D721Med (cell line): ENCODE measurements at places on chromosomes 7 and 10.

DNA sequence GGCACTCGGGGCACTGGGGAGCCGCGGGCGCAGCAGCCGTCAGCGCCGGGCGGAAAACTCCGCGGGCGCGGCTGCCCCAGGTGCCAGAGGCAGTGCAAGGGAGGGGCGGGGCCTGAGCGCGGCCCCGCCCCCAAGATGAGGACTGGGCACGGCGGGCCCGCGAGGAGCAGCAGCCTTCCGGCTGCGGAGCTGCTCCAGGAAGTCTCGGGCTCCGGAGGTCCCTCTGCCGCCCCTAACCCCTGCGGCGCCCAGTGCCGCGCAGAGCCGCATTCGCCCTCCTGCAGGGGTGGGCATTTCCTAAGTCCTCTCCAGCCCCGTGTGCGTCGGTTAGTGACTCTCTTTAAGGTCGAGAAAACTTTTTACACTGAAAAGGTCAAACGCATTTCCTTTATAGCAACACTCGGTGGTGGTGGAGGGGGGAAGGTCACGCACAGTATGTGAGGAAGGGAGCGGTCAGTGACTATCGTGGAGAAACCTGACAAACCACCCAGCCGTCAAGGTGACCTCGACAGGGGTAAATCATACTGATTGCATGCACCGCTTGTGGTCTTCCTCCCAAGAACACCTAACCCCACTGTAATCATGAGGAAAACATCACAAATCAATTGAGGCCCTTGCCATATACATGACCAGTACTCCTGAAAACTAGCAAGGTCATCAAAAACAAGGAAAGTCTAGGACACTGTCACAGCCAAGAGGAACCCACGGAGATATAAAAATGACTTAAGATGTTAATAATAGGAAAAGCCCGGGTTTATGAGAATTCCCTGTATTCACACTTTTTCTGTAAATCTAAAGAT, at the start of gene ANXA11:
TSS of gene ANXA11 (minus strand) at position 61 of the 800 bp plus-strand sequence. CDS start 32,676 bp downstream, outside the sequence.
- DNase-seq = peak; percentile 67

- no peak for DNase-seq
Measured at GRCh38 chr10:102492983-102493382, 9.5 kb downstream of the ACTR1A start.

DNA sequence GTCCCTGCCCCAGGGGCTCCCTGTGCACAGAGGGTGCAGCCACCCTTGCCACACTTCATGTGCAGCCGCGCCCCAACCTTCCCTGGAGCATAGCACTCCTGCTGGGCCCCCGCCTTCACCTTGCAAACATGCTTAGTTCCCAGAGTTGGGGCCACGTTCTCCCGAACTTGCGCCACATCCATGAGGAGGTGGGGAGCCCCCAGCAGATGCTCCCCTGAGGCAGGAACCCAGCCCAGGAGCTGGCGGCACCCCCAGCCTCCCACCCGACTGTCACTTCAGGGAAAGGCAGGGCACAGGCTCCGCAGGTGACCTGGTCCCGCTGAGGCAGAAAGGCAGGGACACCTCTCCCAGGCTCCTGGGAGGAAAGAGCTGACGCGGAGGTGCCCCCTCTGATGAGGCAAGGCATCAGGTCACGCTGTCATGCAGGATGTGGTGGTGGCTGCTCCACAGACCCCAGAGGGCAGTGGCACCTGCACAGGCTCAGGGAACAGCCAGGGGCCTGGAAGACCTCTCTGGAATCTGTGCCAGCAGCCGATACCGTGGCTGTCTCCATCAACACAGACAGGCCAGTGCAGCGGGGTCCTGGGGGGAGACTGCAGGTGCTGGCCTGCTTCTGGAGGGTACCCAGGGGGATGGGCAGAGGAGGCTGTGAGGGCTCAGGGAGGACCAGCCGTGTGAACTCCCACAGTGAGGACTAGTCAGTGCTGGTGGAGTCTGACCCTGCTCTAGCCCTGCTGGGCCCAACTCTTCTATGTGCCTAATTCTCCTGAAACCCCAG, 221.3 kb downstream of the MAD1L1 start:
- peak; percentile 5 for DNase-seq

GRCh38 chr10:62738916-62739315, 65.6 kb upstream of the ADO start:
- no peak for DNase-seq

- no peak for DNase-seq
Measured at GRCh38 chr7:120307991-120308545, 35.1 kb downstream of the KCND2 start.

DNA sequence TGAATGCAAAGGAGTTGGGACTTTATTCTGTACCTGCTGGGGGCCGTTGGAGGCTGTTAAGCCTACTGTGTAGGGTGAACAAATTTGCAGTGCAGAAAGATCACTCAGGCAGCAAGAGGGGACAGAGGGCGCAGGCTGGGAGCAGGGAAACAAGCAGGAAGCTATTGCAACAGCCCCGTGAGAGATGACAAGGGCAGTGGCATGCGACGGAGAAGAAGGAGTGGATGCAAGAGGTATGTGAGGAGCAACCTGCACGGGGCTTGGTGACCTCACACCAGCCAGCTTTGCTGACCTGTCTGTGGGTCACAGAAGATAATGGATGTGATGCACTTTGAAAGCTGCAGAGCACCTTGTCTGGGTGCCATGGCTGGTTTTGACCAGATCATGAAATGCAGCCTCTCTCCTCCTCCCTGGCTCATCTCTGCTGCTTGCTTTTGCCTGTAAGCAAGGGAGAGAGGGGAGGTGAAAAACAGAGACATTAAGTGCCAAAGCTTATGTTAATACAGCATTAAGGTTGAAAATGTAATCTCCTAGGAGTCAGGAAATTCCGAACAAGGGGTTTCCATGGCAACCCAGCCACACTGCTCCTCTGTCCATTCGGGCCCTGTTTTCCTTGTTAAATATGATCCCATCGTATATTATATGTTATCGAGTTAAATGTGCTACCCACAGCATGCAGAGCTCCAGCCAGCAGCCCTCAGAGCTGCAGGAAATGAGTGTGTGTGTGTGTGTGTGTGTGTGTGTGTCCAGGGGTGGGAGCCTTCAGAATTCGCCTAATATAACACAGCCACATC, 314.3 kb upstream of the ZMIZ1 start:
- DNase-seq = no peak

DNA sequence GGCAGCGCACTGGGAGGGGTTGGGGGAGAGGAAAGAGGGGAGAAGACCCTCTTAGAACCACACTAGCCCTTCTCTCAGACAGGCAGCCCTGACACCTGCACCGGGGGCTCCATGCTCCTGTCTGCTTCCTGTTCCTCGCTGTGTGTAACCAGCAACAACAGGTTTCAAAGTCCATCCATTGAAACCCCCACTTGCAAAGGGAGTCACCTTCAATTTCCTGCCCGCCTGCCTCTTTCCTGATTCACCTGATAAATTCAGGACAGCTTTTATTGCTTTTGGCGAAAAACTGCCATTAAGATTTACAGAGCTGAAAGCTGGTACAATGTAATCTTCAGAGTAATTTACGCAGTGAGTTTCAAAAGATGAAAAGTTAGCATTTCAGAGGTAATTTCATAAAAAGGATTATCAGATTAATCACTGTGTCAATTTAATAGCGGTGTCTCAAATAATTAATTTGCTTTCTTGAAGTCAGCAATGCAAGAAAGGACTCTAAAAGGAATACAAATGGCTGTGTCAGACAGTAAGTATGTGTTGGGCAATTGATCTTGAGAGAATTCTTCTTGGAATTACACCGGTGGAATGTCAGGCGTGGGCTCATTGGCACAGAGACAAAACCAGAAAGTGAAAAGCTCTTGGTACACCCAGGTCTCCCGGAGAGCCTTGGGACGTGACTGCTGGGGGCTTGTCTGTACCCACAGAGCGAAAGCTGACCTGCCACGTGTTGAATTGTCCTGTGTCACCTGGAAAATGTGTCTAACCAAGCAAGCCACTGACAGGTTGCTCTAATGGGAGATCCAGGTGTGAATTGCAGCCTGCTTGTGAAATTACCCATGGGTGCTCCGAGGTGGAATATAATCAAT, 60.7 kb downstream of the TMEM209 start:
- DNase-seq = no peak

- DNase-seq = no peak
Measured at GRCh38 chr10:131437556-131438475, 126.3 kb upstream of the TCERG1L start.

- DNase-seq = no peak
Measured at GRCh38 chr7:148515728-148516695, 74.6 kb upstream of the C7orf33 start.

GRCh38 chr7:135200821-135201331, 10.4 kb downstream of the WDR91 start:
- no peak for DNase-seq

DNA sequence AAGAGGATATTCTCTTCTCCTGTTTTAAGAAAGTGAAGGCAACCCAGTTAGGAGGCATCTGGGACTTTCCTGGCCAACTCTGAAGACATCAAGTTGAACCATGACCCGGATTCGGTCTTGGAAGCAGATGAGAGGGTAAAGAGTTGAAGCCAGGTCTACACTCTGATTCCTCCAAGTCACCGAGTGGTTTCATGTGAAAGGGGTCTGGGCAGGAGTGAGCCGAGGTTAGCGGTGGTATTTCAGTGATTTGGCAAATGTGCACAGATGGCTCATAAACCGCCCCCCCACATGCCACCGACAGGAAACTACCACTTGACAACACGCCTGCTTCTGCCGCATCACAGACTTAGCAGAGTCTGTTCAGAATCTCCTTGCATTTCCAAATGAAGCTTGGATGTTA, 11.4 kb upstream of the REPIN1 start:
- no peak for DNase-seq

GRCh38 chr7:123871998-123872867, 27.3 kb downstream of the HYAL4 start:
- DNase-seq = no peak

GRCh38 chr7:79741684-79742083, 288.2 kb upstream of the MAGI2 start:
- no peak for DNase-seq

DNA sequence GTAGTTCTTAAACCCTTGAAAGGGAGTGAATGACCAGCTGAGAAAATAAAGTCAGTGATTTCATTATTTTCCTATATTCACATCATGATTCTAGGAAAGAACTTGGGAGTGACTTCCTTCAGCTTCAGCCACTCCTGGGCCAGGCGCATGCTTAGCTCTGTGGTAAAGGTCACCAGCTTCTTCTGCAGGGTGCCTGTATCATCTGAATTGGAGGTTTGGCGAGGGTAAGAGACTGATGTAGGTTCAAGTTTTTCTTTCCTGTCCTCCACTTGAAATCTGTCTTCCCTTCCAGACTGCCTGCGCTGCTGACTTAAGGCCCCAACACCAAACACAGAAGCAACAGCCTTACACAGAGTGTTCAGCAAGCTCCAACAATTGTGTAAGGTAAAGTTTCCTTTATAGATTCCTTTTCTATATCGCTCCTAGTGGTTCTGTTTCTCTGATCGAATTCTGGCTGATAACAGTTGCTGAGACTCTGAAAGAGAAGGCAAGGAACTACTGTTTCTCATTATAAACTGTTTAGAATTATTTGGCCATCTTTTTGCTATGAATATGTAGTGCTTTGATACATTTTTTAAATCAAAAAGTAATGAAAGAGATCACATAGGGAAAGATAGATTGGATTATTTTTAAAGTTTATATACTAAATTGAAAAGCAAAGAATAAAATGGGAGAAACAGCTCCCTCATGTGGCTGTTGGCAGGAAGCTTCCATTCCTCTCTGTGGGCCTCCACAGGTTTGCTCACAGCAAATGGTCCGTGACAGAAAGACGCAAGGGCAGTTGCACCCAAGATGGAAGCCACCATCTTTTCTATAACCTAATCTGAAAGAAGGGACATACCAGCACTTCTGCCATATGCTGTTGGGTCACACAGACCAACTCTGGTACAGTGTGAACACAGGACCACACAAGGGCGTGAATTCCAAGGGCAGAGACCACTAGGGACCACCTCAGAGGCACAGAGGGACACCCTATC, 14.0 kb downstream of the GATAD1 start:
- DNase-seq = peak; percentile 45

GRCh38 chr10:60310740-60311139, 78.9 kb downstream of the ANK3 start:
- no peak for DNase-seq

GRCh38 chr7:4734587-4735345, 40.7 kb upstream of the AP5Z1 start:
- DNase-seq = no peak

GRCh38 chr10:8990280-8990987, 935.9 kb downstream of the GATA3 start:
- DNase-seq = no peak

DNA sequence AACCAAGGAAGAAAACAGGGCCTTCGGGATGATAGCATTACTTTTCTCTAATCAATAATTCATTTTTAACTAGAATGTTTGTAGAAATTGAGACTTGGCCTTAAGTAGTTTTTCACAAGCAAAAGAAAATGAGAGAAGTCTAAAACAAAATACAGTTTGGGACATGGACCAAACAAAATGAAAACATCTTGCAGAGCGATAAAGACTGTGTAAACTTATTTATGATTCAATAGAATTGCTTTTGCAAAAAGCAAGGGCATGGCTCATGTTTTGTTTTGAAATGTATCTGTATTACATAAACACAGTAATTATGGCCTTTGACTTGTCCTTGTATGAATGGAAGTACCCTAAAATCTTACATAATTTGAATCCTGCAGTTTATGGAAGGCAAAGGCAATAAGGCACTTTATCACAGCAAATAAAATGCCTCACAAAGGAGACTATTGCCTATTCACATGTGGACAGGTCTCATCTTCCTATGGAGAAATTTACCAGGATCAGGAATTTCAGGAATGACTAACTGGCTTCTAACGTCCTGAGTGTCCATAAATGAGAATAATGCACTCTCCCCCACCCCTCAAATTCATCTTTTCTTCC, 295.2 kb downstream of the PTEN start:
- DNase-seq = no peak

- no peak for DNase-seq
Measured at GRCh38 chr7:44122529-44122928, 819 bp downstream of the POLD2 start.

- no peak for DNase-seq
Measured at GRCh38 chr10:79246209-79246581, 101.1 kb upstream of the PPIF start.

DNA sequence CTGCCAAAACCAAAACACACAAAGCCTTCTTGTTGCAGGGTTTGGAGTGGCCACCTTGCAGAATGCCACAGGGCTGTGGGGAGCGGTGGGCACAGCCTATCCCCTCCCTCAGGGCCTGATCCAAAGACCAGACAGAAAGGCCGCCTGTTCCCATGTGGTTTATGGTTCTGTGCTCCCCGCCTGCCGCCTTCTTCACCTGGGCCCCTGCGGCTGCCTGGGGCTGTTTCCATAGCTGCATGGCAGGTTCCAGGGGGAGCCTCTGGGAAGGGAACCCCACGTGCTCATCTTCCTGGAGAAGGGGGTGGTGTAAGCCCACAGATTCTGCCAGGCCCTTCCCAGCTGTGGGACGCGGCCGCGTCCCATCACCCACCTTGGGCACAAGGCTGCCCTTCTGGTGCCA, 70.7 kb upstream of the EZH2 start:
- no peak for DNase-seq

GRCh38 chr7:50684713-50685075, 98.0 kb downstream of the GRB10 start:
- no peak for DNase-seq

DNA sequence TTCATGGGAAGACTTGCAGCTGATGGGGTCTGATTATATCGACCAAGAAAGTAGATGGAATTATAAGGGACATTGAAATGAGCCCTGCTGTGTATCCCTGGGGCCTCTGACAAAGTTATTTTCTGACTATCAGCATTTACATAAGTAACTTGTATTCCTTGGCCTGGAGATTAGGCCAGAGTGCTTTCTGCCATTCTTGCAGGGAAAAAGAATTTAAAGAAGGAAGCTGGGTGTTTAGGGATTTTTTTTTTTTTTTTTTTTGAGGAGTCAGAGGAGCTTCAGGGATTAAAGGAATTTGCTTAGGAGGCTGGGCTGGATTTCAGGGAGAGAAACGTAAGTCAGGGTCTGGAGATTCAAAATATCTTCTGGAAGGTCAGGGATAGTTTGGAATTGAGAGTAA, 4.6 kb downstream of the SPAM1 start:
- DNase-seq = no peak
